ENCODE measurements at places on chromosomes 5 and 9.
A peak's percentile ranks its signal among the peaks of the same experiment; 100 is the strongest.

- DNase-seq: no peak
Measured at GRCh38 chr9:123687246-123687751, 242.6 kb downstream of the DENND1A start.

- no peak for DNase-seq
Measured at GRCh38 chr5:125894383-125894782, 528.8 kb upstream of the GRAMD2B start.

GRCh38 chr9:134993416-134993815 is 75.7 kb upstream of the FCN1 start:
- DNase-seq: no peak

DNA sequence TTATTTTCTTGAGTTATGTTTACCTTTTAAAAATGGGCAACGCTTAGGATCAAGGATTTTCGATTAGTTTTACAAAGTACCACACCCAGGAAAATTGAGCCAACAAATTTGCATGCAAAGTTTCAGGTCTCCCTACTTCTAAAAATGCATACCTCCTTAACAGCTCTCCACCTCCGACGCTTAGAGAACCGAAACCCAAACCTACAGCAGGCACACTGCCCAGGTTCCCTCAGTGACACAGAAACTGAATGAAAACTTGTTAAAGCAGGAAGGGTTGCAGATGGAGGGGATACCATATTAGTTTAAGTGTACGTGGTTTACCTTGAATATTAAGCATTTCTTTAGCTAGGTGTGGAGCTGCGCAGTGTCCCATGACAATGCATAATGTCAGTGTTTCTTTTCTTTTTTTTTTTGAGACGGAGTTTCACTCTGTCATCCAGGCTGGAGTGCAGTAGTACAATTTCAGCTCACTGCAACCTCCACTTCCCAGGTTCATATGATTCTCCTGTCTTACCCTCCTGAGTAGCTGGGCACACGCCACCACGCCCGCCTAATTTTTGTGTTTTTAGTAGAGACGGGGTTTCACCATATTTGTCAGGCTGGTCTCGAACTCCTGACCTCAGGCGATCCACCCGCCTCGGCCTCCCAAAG is 1.6 kb upstream of the SUB1 start:
- DNase-seq: no peak

GRCh38 chr5:125410537-125411070 is 664.2 kb upstream of the ZNF608 start:
- peak; percentile 41 for DNase-seq

- DNase-seq: no peak
Measured at GRCh38 chr5:67610186-67610912, 413.8 kb upstream of the CD180 start.

GRCh38 chr5:61675015-61675692 is 343.1 kb downstream of the ZSWIM6 start:
- DNase-seq: no peak

- DNase-seq: no peak
Measured at GRCh38 chr9:124267271-124267807, 9.6 kb downstream of the NEK6 start.
